ENCODE measurements at places on chromosomes 5 and 9.

GRCh38 chr9:137547687-137548543, 2.3 kb downstream of the PNPLA7 start:
- no peak for DNase-seq

DNA sequence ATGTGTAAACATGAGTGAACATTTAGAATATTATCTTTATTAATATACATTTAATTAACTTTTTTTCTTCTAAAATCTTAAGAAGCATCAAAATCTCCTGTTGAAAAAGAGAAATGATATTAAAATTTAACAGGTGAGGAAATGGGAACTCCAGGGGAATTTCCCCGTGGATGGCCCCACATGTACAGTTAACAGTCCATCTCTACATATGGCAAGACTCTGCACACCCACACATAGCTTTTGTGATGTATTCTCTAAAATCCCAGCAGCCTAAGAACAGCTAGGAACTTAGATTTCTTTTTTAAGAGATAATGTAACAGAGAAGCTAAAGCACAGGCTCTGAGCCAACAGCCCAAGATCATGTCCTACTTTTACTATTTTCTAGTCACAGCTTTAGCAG, 556.3 kb upstream of the RGMB start:
- no peak for DNase-seq

GRCh38 chr5:619444-619843, 7.3 kb downstream of the CEP72 start:
- DNase-seq, result no peak

- no peak for DNase-seq
These were observed 6.3 kb downstream of the PRR7 start for GRCh38 chr5:177452688-177453638.

DNA sequence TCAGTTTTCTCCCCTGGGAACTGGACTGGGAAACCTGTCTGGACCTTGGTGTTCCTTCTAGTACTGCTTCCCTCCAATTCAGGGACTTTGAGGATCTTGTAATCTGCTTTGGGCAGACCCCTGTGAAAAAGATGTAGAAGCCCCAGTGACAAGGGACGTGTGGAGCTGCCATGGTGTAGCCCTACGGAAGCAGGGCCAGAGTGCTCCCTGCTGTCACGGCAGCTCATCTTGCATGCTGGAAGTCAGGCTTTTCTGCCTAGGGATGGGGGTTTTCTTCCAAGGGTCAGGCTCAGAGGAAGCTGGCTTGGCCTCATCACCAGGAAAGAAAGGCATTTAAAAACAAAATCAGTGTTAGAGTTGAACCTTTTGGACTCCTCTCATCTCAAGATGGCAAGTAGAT, 86.4 kb downstream of the AMBP start:
- no peak for DNase-seq

DNA sequence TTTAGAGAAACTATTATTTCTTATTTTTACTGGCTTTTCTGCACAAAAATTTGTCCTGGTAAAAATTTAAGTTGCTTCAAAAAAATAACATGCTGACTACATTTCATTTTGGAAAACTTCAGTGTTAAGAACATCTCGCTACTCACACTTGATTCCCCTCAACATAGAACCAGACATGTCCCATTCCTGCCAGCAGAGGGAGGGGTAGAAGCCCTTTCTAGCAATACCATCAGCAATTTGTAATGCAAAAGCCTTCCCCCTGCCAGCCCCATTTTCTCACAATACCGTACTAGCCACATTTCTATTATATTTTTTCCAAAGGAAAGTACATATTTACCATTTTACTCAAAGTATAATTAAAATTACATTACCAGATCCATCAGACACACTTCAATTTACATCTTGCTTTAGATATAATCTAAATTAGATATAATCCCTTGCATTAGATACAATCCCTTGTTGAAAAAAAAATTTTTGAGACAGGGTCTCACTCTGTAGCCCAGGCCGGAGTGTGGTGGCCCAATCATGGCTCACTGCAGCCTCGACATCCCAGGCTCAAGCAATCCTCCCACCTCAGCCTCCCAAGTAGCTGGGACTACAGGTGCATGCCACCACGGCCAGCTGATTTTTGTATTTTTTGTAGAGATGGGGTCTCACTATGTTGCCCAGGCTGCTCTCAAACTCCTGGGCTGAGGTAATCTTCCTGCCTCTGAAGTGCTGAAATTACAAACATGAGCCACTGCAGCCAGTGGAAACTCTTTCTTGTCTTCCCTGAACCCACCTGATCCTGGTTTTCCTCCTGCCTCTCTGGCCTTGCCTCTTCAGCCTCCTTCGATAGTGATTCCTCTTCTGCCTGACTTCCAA, 39.6 kb upstream of the IDNK start:
- no peak for DNase-seq

DNA sequence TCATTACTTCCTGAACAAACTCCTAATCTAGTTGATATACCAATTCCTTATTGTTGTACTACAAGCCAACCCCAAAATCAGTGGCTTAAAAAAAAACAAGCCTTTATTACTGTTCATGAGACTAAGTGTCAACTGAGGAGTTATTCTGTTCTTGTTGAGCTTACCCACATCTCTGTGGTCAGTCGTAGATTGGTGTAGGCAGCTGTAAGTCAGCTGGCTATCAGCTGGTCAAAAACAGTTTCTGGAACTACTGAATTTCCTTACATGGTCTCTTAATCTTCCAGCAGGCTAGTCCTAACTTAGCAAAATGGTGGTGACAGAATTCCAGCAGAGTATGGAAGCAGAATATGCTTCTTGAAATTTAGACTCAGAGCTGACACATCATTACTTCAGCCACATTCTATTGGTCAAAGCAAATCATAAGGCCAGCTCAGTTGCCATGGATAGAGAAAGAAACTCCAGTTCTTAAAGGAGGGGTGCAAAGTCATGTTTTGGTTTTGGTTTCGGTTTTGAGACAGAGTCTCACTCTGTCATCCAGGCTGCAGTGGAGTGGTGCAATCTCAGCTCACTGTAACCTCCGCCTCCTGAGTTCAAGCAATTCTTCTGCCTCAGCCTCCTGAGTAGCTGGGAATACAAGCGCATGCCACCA, 386.1 kb upstream of the MPDZ start:
- DNase-seq, result no peak
